ENCODE measurements at places on chromosomes 1 and 21. TPM values are rescaled to one million over a fixed set of nuclear protein-coding genes. Genes with fewer than 3 reads are reported as not detected.

VANGL2 gene
- polyA plus RNA-seq, result 2.9 TPM

AIRE gene
- not detected for polyA plus RNA-seq

RNU5D-1 gene
- not detected for polyA plus RNA-seq

CSF1 gene
- polyA plus RNA-seq, result 35.1 TPM

PROK1 gene
- not detected for polyA plus RNA-seq

PLA2G2D gene
- polyA plus RNA-seq, result not detected

DNA sequence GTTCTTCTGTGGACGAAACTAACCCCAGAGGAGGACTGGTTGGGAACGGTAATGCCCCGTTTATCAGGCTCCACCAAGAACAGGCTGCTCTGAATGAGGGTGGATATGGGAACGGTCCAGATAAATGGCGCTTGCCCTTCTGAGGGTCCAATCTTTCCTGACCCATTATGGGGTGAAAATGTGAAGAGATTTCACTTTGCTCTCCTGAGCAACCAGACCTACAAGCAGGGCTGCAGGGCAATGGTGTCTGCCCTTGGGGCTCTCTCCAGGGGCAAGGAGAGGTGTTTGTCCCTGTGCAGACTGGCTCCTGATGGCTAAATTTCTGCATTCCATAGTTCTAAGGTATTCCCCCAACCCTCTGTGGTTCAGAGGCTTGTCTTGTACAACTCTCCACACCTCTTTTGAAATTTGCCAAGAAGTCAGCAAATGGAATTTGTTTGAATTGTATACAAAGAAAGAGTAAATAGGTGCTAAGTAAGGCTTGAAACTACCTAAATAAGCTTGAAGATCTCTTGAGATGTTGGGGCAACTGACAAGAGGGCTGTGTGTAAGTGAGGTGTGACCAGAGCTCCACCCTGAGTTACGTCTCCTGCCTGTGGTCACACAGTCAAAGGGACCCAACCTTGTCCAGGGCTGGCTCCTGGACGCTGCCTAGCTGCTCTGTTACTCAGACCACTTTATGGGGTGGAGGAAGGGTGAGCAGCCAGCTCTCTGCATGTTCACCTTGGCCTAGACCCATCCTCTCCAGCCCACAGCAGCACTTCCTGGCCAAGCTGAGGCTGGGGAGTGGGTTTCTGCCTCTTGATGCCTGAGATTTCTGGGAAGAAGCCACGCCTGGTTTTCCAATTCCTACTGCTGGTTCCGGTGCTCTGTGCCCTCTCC lies 24.8 kb downstream of the SLC2A1 start:
- DNase-seq, result no peak

DNA sequence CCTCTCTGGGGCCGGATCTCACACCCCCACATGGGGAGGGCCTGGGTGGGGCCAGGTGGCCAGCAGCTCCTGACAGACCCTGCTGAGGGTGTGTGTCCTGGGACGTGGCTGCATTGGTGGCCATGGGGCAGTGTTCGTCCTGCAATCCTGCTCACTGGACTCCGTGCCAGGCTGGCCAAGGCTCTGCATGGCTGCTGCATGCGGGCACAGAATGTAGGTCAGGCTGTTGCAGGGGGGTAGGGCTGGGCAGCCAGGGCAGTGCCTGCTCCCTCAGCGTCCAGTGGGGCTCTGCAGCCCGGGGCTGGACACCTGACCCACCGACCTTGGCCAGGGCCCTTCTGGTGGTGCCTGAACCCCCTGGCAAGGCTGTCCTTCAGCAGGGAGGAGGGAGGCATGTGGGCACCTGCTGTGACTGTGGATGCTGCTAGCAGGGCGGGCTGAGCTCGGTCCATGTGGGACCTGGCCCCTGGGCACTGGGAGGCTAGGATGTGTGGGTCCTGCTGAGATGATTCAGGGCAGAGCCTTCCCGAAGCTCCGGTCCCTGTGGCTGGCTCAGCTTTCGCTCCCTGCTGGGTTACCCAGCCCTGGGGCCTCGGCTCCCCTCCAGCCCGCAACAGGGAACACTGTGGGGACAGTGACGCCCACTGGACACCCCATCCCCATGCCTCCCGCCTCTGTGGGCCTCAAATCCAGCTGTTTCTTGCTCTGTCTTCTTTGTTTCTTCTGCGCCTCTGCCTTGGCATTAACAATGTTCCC lies 14.9 kb upstream of the PLCH2 start:
- no peak for DNase-seq

DNA sequence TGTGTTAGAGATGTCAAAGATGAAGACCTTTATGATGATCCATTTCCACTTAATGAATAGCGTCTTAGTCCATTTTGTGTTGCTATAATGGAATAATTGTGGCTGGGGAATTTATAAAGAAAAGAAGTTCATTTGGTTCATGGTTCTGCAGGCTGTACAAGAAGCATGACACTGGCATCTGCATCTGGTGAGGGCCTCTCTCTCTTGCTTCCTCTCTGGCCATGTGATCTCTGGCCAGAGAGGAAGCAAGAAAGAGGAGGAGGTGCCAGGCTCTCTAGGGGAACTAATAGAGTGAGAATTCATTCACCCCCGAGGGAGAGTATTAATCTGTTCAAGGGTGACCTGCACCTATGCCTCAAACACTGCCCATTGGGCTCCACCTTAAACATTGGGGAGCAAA lies 242.8 kb downstream of the DISC1 start:
- no peak for DNase-seq

GRCh38 chr1:107593501-107594209 lies 371.3 kb downstream of the VAV3 start:
- no peak for DNase-seq

- no peak for DNase-seq
These were observed 95.6 kb upstream of the SNX7 start for GRCh38 chr1:98565951-98566350.

- peak; percentile 73 for DNase-seq
These were observed 892 bp downstream of the TYW3 start for GRCh38 chr1:74733604-74734484.

- DNase-seq, result no peak
These were observed 50.8 kb downstream of the SRRM1 start for GRCh38 chr1:24693827-24694379.

DNA sequence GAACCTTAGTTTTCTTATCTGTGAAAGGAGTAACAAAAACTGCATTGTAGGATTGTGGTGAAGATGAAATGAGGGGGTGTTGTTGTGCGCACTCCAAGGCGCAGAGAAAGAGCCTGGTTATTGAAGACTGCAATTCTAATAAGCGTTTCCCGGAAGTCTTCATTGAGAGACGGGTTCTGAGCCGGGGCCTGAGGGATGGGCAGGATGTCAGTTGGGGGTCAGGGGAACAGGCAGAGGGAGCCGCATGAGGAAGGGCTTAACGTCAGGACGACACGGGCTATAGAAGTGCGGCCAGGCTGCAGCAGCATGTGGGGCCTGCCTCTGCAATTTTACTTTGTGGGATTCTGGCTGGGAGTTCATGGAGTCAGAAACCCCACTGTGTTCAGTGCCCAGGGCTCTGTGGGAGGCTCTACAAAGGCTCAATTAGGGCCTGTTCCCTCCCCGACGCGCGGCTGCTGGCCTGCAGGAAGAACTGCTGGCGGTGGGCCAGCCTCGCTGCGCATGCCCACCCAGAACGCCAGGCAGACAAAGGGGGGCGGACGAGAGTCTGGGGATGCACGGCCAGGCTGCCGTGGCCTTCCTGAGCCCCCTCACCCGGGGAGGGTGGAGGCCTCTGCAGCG lies 20.7 kb downstream of the TRIM62 start:
- no peak for DNase-seq

GRCh38 chr1:53891678-53892077 lies 2.1 kb upstream of the YIPF1 start:
- DNase-seq, result no peak

DNA sequence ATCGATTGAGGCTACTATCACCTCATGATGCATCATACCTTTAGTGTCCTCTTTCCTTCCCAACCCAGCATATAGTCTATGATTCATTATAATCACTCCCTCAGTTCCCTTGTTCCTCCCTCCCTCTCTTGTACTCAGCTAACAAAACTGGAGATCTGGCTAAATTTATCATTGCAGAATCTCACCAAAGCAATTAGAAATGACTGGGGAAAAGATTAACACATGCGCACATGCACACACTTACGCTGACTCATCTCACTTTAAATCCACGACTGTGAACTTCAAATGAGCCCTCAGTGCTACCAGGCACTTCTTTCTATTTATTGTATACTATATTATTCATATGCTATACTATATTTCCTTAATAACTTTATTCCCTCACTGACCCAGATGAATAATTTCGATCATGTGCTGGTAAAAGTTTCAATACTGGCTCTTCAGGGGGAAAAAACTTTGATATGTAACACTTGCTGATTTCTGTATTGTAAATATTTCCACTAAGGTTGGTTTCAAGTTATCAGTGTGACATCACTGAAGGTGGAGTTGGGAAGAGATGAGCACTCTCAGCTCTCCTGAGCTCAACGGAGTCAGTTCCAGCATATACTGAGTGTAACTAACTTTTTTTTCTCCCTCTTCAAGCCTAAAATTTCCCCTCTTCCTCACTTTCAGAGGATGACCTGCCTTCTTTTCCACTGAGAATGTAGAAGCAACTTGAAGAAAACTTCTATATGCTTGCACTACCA lies 613.7 kb upstream of the B3GALT2 start:
- no peak for DNase-seq

- no peak for DNase-seq
These were observed 7.5 kb downstream of the COL9A2 start for GRCh38 chr1:40309374-40310128.
